ENCODE measurements at places on chromosomes 16 and 17. TPM values are rescaled to one million over a fixed set of nuclear protein-coding genes. Genes with fewer than 3 reads are reported as not detected.

The ESRP2 gene
- total RNA-seq, result 27.0 TPM

DNA sequence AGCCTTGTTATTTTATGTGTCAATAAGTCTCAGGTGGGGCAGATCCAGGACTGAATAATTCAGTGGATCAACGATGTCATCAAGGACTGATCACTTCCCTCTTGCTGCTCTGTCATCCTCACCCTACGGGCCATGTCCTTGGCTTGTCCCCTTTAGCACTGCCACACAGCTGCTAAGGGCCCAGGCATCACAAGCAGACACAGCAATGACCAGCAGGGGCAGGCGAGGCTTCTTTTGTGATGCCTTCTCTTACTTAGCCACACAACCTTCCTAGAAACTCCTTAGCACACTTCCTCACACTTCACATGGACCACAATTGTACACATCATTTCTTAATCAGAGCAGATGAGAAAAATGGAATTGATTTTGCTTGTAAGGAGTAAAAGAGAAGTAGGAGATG, 356.3 kb upstream of the SOX9 start:
- DNase-seq, result no peak

- DNase-seq, result no peak
Observed at GRCh38 chr16:28263305-28263704, 29.0 kb upstream of the SBK1 start.

GRCh38 chr16:31466381-31466841, 5.5 kb upstream of the TGFB1I1 start:
- no peak for DNase-seq

The PRR35 gene
- total RNA-seq, result 2.2 TPM

The ABCA10 gene
- total RNA-seq, result 0.90 TPM

DNA sequence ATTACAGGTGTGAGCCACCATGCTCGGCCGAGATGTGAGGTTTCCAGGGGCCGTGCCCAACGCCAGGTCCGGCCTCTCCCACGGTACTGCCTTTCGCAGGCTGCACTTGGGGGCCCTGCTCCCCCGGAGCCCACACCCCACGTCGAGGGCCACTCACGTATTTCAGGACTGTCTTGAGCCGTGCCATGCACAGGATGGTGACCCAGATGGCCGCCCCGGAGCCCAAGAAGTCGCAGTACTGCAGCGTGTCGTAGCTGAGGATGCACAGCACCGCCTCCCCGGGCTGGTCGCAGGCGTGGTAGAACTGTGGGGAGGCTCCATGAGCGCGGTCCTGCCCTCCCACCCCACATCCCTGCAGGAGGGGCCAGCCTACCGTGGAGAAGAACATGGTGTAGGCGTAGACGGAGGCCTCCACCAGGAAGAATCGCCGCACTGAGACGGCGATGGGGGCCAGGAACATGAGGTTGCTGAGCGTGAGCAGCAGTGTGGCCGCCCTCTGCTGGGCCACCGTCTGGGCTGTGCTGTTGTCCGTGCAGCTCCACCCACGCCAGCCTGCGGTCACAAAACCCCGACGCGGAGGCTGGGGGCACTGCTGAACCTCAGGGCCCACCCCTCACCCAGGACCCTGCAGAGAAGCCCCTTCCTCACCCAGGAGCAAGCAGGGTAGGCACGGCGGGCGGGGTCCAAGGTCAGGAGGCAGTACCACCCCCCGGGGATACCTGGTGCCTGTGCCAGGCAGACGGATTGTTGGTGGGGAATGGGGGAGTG, 3.7 kb upstream of the MRPL28 start:
- DNase-seq, result no peak

DNA sequence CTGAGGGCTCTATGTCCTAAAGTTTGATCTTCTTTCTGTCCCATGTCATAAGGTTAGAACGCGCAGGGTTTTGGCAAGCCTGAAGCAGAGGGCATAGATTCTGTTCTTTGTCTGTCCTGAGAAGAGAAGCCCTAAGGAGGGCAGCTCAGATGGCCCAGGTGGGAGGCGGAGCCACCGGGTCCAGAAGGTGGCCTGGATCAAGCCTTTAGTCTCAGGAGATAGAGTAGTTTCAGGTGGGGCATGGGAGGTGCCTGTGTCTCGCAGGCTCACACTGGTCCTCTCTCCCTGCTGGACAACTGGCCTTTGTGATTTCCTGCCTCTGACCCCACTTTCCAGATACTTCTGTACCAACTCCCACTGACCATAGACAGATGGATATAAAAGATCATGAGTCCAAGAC, 44.2 kb upstream of the DNAJA2 start:
- DNase-seq, result no peak

DNA sequence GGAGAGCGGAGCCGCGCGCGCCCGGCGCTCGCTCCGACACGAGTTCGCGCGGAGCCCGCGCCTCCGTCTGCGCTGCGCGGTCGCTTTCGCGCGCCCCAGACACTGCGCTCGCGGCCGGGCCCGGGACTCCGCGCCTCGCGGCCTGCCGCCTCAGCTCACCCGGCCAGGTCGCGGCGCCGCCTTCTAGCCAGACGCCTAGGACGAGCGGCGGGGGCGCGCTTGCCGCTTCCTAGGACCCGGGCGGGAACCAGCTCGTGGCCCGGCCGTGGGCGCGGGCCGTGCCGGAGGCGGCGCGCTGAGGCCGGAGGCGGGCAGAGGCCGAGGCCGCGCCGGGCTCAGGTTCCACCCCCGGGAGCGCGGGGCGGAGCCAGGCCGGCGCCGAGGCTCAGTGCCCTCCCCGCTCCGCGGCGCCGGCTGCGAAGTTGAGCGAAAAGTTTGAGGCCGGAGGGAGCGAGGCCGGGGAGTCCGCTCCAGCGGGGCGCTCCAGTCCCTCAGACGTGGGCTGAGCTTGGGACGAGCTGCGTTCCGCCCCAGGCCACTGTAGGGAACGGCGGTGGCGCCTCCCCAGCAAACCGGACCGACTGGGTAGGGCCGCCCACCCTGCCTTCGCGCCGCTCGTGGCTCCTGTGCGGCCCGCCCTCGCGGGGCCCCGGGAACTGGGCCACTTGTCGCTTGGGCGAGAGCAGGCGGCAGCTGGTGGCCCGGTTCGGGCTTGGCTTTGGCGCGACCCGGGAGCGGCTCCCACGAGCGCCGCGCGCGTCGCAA, at the start of gene SPHK1:
Gene SPHK1 (plus strand): TSS at position 388 of the 765 bp plus-strand sequence. CDS start 1,036 bp downstream, outside the sequence.
- DNase-seq, result no peak

- no peak for DNase-seq
Observed at GRCh38 chr16:48919791-48920190, 309.8 kb upstream of the N4BP1 start.

DNA sequence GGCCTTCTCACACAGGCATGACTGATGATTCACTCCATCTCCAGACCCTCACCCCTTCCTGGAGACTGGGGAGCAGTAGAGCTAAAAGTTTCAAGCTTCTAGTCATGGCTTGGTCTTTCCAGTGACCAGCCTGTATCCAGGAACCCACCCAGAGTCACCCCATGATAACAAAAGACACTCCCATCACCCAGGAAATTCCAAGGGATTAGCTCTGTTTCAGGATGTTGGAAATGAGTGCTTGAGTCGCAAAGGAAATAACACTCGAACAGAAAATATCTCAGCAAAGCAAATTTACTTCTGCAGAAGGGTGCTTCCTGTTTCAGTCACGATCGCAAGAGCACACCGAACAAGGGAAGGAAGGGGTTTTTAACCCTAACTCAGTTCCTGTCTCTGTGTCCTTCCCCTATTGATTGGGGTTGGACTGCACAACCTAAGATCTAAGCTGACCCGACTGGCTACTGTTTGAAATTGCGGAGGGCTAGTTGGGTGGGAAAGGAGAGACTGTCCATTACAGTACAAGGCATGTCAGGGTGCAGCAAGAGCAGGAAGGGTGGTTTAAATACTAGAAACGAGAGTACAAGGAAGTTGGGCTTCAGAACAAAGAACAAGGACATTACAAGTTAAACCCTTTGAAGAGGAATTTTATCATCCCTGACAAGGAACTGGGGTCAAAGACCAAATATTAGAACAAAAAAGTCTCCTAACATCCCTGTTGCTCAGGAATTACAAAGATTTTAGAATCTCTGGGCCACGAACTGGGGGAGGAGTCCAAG, 224.4 kb upstream of the CACNG5 start:
- no peak for DNase-seq

The KRTAP16-1 gene
- total RNA-seq, result not detected

GRCh38 chr16:88292007-88292970, 90.5 kb upstream of the ZNF469 start:
- DNase-seq, result no peak

DNA sequence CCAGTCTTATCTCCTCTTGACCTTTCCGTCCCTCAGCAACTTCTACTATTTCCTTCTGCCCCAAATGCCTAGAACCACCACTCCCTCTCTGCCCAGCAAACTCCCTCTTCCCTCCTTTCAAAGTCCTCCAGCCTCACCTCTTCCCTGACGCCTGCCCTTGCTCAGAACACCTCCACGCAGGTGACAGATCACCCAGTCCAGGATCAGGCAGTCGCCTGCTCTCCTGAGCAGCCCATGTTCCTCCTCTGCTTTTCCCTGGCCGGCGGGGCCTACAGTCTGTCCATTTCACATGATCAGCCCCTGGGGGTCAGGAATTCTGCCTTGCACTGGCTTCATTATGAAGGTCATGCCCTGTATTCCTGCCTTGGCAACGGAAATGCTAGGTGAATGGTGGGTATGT, 422 bp downstream of the CD300LF start:
- DNase-seq, result no peak

The C16orf86 gene
- total RNA-seq, result 0.80 TPM

The HOXB4 gene
- total RNA-seq, result 27.9 TPM

- no peak for DNase-seq
Observed at GRCh38 chr17:52276381-52277008, 118.0 kb upstream of the CA10 start.

GRCh38 chr17:41583137-41584127, 3.3 kb downstream of the KRT14 start:
- DNase-seq, result no peak

DNA sequence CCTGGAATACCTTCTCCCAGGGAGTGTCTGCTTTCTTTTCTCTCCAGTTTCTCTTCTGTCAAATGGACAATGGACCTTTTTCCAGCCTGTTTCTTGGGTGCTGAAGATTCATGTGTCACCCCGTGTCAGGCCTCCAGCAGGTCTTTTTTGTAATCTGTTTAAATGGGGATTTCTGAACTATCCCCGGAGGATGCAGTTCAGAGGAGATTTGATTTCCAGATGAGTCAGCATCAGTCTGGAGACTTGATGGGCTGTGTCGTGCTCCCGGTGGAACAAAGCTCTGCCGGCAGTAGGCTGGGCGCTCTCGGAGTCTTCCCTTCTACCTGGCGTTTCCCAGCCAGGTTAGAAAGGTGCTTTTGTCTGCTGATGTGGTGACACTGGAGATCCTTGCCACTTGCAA, 440.6 kb downstream of the HS3ST3B1 start:
- no peak for DNase-seq

The SDR42E2 gene
- total RNA-seq, result 0.05 TPM

The MYH2 gene
- not detected for total RNA-seq

The ASGR1 gene
- total RNA-seq, result 1.3 TPM

GRCh38 chr16:69031877-69032301, 73.6 kb upstream of the HAS3 start:
- DNase-seq, result no peak

The TPSG1 gene
- 4.6 TPM for total RNA-seq

DNA sequence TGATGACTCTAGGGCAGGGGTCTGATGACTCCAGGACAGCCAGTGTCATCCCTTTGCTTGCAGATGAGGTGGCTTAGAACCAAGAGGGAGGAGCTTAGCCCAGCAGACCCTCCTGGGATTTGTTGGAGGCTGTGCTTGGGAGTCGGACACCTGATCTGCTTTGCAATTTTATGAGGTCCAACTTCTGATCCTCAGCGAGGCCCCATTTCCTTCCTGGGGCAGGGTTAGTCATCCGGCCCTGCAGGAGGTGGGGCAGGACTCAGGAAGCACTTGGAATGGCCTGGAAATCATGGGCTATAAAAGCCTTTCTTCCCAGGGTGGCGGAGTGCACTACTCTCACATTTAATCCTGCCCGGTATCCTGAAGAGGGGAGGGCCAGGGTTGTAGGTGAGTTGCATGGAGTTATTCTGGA, 168.5 kb downstream of the MSI2 start:
- no peak for DNase-seq

DNA sequence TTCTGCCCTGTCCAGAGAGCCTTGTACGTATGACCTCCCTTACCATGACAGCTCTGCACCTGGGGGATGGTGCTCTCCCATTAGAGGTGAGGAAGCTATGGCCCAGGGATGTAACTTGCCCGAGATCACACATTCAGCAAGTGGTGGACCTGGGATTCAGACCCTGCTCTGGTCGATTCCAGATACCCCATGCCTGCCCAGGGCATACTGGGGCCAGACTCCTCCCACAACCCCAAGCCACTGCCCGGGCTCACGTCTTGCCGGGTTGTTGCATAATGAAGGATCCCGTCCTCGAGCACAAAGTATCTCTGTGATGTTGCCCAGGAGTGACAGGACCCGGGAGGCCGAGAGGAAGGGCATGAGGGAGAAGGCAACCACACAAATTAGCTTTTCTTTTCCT, 2.1 kb downstream of the OSBPL7 start:
- no peak for DNase-seq

The TNFRSF17 gene
- not detected for total RNA-seq

The PLLP gene
- 0.72 TPM for total RNA-seq

- no peak for DNase-seq
Observed at GRCh38 chr17:79650861-79651260, 40.0 kb upstream of the RBFOX3 start.

- DNase-seq, result no peak
Observed at GRCh38 chr16:23435500-23435899, 17.5 kb downstream of the COG7 start.

The TMC8 gene
- total RNA-seq, result 1.4 TPM

The HSD17B1 gene
- 5.4 TPM for total RNA-seq

GRCh38 chr17:38705803-38706504, 881 bp downstream of the MLLT6 start:
- DNase-seq, result no peak

DNA sequence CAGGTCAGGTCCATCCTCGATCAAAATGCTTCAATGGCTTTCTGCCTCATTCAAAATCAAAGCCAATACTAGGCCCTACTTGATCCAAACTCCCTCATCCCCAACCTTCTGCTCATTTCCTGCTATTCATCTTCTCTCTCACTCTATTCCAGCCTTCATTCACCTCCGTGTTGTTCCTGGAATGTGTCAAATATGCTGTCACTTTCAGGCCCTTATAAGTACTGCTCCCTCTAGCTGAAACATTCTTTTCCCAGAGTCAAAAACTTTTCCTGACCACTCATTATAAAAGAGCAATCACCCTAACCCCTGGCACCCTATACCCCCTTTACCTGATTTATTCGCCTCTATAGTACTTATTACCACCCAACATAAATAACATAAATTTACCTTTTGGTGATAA, 303.7 kb upstream of the PMFBP1 start:
- no peak for DNase-seq

GRCh38 chr17:17783116-17783824, 53.5 kb downstream of the SREBF1 start:
- no peak for DNase-seq

The RCVRN gene
- not detected for total RNA-seq

DNA sequence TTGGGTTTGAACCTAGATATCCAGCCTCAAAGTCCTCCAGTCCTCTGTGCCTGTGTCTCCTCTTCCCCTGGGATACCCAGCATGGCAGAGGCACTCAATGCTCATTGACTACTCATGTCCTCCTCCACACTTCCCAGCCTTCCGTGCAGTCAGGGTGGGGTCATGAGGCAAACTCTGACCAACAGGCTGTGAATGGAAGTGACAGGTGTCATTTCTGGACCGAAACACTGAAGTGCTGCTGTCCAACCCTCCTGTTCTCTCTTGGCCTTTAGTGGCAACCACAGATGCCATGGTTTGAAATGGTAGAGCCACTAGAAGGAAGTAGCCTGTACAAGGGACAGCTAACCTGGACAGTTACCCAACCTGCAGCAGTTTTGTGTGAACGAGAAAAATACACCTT, 46.7 kb upstream of the MAP3K14 start:
- no peak for DNase-seq

GRCh38 chr16:14559809-14560241, 70.2 kb downstream of the PARN start:
- no peak for DNase-seq

The EVI2B gene
- total RNA-seq, result 0.08 TPM
